ENCODE measurements at places on chromosomes 6 and 20.

GRCh38 chr20:22921595-22922421, 113.3 kb upstream of the SSTR4 start:
- no peak for DNase-seq

GRCh38 chr6:122569230-122569771, 40.9 kb upstream of the PKIB start:
- DNase-seq, result no peak

DNA sequence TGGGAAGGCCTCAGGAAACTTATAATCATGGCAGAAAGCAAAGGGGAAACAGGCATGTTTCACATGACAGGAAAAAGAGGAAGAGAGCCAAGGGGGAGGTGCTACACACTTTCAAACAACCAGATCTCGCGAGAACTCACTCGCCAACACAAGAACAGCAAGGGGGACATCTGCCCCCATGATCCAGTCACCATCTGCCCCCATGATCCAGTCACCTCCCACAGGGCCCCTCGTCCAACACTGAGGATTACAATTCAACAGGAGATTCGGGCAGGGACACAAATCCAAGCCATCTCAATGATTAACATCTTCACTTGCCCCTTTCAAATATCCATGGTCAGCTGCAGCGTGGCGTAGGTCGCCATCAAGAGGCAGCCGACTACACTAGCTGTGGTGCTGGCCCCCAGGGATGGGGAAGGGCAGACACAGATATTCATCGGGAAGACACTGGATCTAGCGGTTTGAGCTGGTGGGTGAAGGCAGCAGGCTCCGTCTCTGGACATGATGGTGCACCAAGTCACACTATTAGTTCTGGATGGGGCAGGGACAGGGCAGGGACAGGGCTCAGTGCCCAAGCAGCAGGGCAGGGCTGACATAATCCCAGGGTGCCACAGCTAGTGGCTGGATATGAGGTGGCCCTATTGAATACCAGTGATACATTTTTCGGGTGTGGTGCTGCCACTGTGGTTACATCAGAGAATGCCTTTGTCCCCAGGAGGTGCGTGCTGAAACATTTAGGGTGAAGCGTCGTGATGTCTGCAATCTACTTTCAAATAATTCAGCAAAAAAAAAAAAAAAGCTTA, 31.6 kb downstream of the TUBB2B start:
- DNase-seq, result no peak

DNA sequence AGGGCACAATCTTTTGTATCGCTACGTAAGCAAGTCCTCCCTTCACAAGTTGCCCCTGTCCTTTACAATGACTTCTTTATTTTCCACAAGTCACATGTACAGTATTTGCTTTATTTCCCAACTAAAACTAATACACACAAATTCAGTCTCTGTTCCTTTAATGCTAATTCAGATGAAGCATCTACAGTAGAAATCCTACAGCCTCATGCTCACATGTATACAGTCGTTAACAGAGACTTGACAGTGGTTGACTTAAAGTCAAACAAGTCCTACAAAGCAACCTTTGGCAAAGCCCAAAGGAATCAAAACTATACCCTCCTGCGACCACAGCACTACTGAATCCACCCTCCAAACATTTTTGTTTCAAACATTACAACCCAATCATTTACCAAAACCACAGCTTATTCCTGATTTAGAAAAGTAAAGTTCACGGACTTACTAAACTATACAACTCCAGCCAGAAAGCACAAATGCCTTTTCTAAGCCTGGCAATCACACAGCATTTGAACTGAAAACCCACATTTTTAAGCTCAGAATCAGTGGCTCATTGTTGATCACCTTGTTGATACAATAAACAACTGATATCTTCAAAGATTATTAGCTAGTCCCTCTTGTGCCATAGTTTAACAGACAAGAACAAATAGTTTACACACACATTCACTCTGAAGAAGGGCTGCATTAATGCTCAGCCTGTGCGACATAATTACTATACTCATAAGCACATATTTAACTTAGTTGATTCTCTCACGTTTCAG, 70.9 kb upstream of the NHSL1 start:
- DNase-seq, result no peak

- no peak for DNase-seq
These were observed 18.1 kb upstream of the ZBP1 start for GRCh38 chr20:57638173-57638894.

GRCh38 chr6:138844192-138844591, 48.3 kb downstream of the ECT2L start:
- DNase-seq, result no peak

DNA sequence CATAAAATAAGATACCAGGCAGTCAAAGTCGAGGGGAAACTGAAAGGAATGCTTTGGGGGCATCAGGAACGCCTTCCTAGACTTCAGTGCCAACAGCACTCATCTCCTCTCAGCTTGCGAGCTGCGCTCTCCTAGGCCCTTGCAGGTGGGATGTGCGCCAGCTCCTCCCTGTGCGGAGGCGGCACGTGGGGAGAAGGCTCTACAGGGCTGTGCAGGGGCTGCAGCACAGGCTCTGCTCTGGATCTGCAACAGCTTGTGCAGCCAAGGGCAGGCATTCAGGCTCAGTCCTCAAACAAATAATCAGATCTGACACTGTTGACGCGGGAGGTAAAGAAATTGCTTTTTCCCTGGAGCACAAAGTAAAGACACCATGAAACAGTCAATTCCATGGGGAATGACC, 144.8 kb downstream of the TTLL2 start:
- no peak for DNase-seq
